Trophoblast cell (in vitro differentiated cells and primary cell): ENCODE measurements at places on chromosomes 5 and 9.

DNA sequence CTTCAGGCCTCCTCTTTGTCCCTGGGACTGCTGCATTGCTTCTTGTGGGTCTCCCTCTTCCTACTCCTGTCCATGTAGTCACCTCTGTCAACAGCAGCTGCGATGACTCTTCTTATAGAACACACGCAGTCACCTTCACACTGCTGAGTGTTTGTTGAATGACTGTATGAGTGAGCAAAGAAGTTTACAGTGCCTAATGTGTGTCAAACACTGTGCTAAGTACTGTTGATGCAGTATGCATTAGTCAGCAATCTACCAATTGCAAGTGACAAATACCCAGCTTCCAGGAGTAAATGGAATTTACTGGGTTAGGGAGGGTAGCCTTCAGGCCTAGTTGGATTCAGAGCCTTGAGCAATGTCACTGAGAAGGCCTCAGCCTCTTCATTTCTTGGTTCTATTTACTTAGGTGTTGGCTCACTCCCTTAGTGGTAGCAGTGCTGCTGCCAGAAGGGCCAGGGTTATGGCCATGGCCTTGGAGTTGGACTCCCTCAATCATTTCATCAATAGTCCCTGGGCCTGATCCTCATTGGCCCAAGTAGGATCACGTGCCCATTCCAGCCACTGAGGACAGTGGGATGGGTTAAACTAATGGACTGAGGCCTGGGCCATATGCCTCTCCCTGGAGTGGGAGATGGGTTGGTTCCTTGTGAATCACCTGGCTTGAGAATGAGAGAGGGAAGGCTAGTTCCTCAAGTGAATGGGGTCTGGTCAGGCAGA lies 93.5 kb downstream of the RGS3 start:
- H3K4me3 ChIP-seq: no peak overlapping the region
- no peaks in the 10 kb centered on the region for H3K27me3 ChIP-seq
- peak; percentile 70 for DNase-seq
- H3K27ac ChIP-seq: no peak overlapping the region

DNA sequence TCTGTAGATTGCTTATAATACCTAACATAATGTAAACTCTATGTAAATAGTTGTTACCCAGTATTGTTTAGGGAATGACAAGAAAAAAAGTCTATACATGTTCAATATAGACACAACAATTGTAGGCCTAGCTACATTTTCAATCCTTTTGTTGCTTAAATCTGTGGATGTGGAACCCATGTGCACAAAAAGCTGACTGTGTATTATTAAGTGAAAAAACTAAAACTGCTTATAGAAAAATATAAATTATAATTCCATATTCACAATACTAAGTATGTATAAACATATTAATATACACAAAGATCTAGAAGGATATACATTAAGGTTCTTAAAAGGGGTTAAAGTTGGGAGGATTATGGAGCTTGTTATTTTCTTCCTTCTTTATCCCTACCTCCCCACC lies 188.7 kb downstream of the PIK3R1 start:
- H3K27ac ChIP-seq: no peak overlapping the region
- H3K4me1 ChIP-seq: peaks cover 5% of the 10 kb centered on the region
- H3K4me3 ChIP-seq: no peak overlapping the region
- H3K27me3 ChIP-seq: no peaks in the 10 kb centered on the region
- no peak for DNase-seq

- DNase-seq: no peak
- no peaks in the 10 kb centered on the region for H3K27me3 ChIP-seq
- H3K27ac ChIP-seq: no peak overlapping the region
- no peak overlapping the region for H3K4me3 ChIP-seq
- no peaks in the 10 kb centered on the region for H3K36me3 ChIP-seq
- no peaks in the 10 kb centered on the region for H3K4me1 ChIP-seq
These were observed 59.9 kb downstream of the ABLIM3 start for GRCh38 chr5:149201121-149201637.

DNA sequence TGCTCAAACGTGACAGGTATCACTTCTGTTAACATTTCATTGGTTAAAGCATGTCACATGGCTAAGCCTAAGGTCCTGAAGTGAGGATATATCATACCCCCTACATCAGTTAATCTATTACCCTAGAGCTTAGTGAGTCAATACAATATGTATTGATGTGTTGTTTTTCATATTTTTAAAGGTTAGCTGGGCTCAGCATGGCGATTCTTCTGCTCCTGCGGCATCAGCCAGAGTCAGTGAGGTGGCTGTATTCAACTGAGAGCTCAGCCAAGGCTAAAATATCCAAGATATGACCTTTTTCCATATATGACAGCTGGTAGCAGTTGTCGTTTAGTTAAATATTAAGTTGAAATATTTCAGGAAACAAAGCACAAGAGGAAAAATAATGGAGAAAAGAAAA lies 38.5 kb upstream of the MPDZ start:
- H3K4me1 ChIP-seq: no peaks in the 10 kb centered on the region
- no peaks in the 10 kb centered on the region for H3K27me3 ChIP-seq
- no peak overlapping the region for H3K27ac ChIP-seq
- no peak overlapping the region for H3K4me3 ChIP-seq
- H3K36me3 ChIP-seq: no peaks in the 10 kb centered on the region
- no peak for DNase-seq

DNA sequence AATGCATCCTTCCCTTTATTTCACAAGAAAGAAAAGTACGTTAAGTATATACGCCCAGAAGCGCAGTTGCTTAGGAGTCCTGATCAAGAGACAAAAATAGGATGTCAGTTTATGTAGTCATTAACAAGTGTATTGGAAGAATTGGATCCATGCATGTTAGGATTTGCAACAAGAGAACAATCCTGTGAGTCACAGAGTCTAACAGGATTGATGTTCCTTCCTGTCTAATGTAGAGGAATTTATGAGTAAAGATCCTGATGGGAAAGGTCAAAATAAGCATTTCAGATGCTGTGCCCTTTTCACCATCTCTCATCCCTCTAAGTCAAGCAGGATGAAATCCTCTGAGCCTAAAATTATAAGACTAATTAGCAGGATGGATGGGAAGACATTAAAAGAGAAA lies 406.0 kb upstream of the GRIA1 start:
- no peak overlapping the region for H3K4me3 ChIP-seq
- no peaks in the 10 kb centered on the region for H3K27me3 ChIP-seq
- peaks cover 8% of the 10 kb centered on the region for H3K4me1 ChIP-seq
- no peaks in the 10 kb centered on the region for H3K36me3 ChIP-seq

GRCh38 chr5:89694026-89694550 lies 715.5 kb downstream of the CETN3 start:
- H3K36me3 ChIP-seq: no peaks in the 10 kb centered on the region
- H3K4me3 ChIP-seq: no peak overlapping the region
- no peaks in the 10 kb centered on the region for H3K27me3 ChIP-seq
- peak; percentile 52 for DNase-seq
- no peak overlapping the region for H3K27ac ChIP-seq
- peaks cover 1% of the 10 kb centered on the region for H3K4me1 ChIP-seq

DNA sequence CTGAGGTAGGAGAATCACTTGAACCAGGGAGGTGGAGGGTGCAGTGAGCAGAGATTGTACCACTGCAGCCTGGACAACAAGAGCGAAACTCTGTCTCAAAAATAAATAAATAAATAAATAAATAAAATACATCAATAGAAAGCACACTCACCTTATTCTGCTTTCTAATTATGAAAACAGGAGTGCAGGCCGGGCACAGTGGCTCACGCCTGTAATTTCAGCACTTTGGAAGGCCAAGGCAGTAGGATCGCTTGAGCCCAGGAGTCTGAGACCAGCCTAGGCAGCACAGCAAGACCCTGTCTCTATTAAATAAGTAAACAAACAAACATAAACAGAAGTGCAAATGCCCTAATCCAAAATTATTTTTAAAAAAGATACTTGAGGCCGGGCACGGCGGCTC lies 2.3 kb downstream of the PWWP2A start:
- H3K4me1 ChIP-seq: peaks cover 5% of the 10 kb centered on the region
- no peak overlapping the region for H3K4me3 ChIP-seq
- H3K36me3 ChIP-seq: peaks cover 22% of the 10 kb centered on the region
- DNase-seq: no peak
- no peaks in the 10 kb centered on the region for H3K27me3 ChIP-seq

GRCh38 chr5:7794823-7795222 lies 56.1 kb downstream of the CFAP90 start:
- H3K4me1 ChIP-seq: no peaks in the 10 kb centered on the region
- no peak for DNase-seq
- no peaks in the 10 kb centered on the region for H3K27me3 ChIP-seq
- H3K36me3 ChIP-seq: no peaks in the 10 kb centered on the region

GRCh38 chr9:35048511-35048910 lies 23.9 kb downstream of the VCP start:
- peak; percentile 85 for DNase-seq
- H3K4me3 ChIP-seq: no peak overlapping the region
- peaks cover 7% of the 10 kb centered on the region for H3K4me1 ChIP-seq
- no peak overlapping the region for H3K27ac ChIP-seq
- H3K27me3 ChIP-seq: no peaks in the 10 kb centered on the region
- H3K36me3 ChIP-seq: peaks cover 25% of the 10 kb centered on the region

GRCh38 chr9:131011274-131012022 lies 2.5 kb downstream of the LAMC3 start:
- peaks cover 14% of the 10 kb centered on the region for H3K4me1 ChIP-seq
- no peak overlapping the region for H3K27ac ChIP-seq
- H3K27me3 ChIP-seq: peaks cover 16% of the 10 kb centered on the region
- no peaks in the 10 kb centered on the region for H3K36me3 ChIP-seq
- no peak overlapping the region for H3K4me3 ChIP-seq

DNA sequence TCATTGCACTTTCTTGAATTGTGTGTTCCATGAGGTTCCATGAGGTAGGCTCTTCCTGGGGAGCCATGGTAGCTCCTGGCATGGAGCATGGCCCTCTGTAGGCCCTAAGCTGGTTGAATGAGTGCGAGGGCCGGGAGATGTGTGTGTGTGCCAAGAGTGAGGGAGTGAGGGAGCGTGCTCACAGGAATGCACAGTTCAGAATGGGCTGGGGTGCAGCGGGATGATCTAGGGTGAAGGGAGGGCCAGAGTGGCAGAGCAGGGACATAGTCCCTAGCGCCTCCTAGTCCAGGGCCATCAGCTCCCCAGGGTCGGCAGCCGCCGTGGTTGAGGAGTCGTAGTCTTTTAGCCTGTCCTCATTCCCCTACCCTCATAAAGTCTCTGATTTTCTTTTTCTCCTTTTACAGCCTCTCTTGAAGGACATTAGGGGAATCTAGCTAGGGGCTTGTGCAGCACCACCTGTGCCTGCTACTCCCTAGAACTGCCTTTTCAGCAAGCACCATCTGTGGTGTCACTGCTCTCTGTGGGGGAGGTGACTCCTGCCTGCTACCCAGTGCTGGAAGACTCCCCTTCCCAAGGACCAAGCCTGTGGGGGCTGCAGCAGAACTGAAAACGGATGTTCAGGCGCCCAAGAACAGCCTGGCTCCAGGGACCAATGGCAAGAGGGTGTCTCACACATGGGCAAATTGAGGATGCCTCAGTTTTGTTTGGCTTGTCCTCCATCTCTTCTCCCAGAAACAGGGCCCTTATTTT lies 65.3 kb upstream of the PPARGC1B start:
- H3K36me3 ChIP-seq: no peaks in the 10 kb centered on the region
- H3K4me3 ChIP-seq: no peak overlapping the region

- no peaks in the 10 kb centered on the region for H3K36me3 ChIP-seq
- H3K27ac ChIP-seq: no peak overlapping the region
- no peak overlapping the region for H3K4me3 ChIP-seq
- DNase-seq: no peak
These were observed 23.0 kb downstream of the FGF18 start for GRCh38 chr5:171442287-171443042.

- H3K4me3 ChIP-seq: no peak overlapping the region
- no peaks in the 10 kb centered on the region for H3K4me1 ChIP-seq
- no peak overlapping the region for H3K27ac ChIP-seq
- H3K36me3 ChIP-seq: no peaks in the 10 kb centered on the region
These were observed 30.5 kb downstream of the XRCC4 start for GRCh38 chr5:83107692-83108420.
